Fibroblast of upper back skin (primary cell): ENCODE measurements at places on chromosomes 5 and 9.

- peak; percentile 37 for DNase-seq
Measured at GRCh38 chr5:94524841-94525697, 93.3 kb downstream of the KIAA0825 start.

DNA sequence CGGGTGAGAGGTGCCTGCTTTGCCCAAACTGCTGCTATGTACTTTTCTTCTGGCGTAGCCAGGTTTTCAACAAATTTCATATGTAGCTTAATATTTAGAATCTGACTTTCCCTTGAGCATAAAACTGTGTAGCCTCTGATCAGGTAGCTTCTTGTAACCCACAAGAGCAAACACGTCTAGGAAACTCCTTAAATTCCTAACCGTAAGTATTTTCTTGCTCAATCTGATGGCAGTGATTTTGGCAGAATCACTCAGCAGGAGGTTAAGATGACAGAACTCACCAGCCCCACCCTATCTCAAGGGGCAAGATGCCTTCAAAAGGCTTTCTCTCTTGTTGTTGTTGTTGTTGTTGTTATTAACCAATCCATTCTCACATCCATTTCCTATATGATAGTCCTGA is 20.8 kb downstream of the CKMT2 start:
- DNase-seq: no peak

- DNase-seq: peak; percentile 13
Measured at GRCh38 chr9:131490514-131490913, 12.2 kb upstream of the POMT1 start.

GRCh38 chr5:5372930-5373329 is 49.5 kb upstream of the ICE1 start:
- DNase-seq: no peak

- no peak for DNase-seq
Measured at GRCh38 chr5:81790336-81790735, 39.4 kb upstream of the SSBP2 start.

- peak; percentile 33 for DNase-seq
Measured at GRCh38 chr5:8908055-8908683, 637.7 kb downstream of the SEMA5A start.

DNA sequence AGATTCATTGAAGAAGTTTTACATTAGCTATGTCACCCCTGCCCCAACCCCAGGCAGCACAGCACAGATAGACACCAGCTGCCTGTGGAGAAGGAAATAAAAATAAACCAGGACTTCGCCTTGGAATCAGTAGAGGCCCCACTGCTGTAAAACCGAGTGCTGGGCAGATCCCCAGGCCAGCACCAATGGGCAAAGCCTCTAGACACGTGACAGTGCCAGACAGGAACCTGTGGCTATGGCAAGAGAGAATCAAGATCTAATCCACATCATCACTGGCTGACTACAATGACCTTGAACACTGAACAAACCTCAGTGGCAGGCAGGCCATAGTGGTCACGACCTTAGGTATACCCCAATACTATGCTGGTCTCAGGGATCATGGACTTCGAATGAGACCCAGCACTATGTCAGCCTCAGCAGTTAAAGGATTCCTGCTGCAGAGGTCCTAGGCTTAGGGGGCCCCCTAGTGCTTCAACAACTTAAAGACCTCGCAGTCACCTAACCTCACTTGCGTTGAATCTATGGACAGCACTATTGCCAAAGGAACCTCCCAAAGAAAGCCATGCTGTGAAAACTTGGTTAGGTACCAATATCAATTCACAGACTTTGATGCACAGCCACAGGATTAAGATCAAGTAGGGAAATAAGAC is 2118.6 kb upstream of the C9orf72 start:
- peak; percentile 45 for DNase-seq

DNA sequence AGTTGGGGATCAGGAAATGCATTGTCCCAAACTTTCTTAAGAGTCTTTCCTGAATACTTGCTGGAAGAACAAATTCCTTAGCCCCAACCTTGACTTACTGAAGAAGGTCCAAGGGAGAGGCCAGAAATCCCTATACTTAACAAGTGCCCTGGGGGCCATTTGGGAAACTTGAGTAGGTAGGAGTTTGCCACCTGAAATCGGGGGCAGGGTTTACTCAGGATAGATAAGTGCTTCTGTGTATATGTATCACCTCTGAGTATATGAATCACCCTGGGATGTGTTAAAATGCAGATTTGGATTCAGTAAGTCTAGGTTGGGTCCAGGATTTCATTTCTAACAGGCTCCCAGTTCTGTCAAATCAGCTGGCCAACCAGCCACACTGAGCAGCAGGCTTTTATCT is 47.9 kb upstream of the MYO10 start:
- no peak for DNase-seq
